ENCODE measurements at places on chromosomes 13 and 19. TPM values are rescaled to one million over a fixed set of nuclear protein-coding genes. Genes with fewer than 3 reads are reported as not detected.

Gene ANGPTL4
- 1.0 TPM for total RNA-seq

Gene CARD8
- 26.6 TPM for total RNA-seq

Gene C19orf73
- not detected for total RNA-seq

Gene HCST
- 1.6 TPM for total RNA-seq

Gene HIF3A
- 79.3 TPM for total RNA-seq

Gene B3GNT3
- total RNA-seq: not detected

Gene PLPPR3
- total RNA-seq: 0.52 TPM

Gene KBTBD6
- 12.5 TPM for total RNA-seq

Gene FFAR2
- total RNA-seq: 1.0 TPM

Gene BRD4
- total RNA-seq: 9.4 TPM

Gene PHLDB3
- 4.7 TPM for total RNA-seq

Gene FAM216B
- not detected for total RNA-seq

Gene GPC6
- 7.8 TPM for total RNA-seq

Gene NKG7
- not detected for total RNA-seq

Gene CRB3
- total RNA-seq: not detected

Gene ZIC2
- total RNA-seq: not detected

Gene FBL
- 386 TPM for total RNA-seq

Gene ZIC5
- total RNA-seq: not detected

Gene SULT2A1
- total RNA-seq: not detected

Gene NXNL1
- not detected for total RNA-seq

Gene ZNF284
- 2.6 TPM for total RNA-seq

Gene MATK
- total RNA-seq: 0.52 TPM

Gene ZNF160
- 20.9 TPM for total RNA-seq

Gene LGALS14
- not detected for total RNA-seq
